Kidney epithelial cell (primary cell): ENCODE measurements at places on chromosomes 7 and 10.

DNA sequence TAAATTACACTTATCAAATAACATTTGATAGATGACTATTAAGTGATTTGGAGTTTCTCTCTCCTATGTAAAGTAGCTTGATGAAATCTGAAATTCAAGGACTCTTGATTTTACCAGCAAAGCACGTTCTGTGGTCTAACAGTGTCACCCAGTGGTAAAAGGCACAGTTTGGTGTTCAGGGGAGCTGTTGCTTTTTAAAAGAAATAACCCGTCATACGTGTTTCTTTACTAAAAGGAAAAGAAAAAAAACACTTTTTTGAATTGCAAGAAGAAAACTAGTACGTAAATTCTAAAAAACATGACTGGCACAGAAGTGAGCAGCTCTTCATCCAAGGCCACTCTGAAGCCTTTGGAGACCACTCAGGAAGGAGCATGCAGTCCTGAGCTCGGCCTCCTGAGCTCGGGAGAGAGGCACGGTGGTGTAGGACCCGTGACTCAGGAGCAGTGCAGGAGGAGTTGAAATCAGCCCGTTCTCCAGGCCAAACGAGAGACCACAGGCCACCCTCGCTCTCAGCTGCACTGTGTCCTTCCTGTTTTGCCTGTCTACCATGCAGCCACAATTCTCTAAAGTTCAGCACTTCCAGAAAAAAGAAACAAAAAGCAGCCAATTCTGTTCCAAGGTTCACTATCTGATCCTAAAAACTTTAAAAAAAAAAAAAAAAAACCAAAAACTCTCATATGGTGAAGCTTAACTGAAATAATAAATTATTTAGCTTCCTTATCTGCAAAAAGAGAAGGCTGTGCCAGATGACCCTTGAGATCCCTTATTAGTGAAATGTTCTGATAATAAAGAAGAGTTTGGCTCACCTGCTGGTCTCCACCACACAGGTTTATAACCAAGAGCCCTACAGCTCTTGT, 212.6 kb upstream of the FRMD4A start:
- no peak for DNase-seq

DNA sequence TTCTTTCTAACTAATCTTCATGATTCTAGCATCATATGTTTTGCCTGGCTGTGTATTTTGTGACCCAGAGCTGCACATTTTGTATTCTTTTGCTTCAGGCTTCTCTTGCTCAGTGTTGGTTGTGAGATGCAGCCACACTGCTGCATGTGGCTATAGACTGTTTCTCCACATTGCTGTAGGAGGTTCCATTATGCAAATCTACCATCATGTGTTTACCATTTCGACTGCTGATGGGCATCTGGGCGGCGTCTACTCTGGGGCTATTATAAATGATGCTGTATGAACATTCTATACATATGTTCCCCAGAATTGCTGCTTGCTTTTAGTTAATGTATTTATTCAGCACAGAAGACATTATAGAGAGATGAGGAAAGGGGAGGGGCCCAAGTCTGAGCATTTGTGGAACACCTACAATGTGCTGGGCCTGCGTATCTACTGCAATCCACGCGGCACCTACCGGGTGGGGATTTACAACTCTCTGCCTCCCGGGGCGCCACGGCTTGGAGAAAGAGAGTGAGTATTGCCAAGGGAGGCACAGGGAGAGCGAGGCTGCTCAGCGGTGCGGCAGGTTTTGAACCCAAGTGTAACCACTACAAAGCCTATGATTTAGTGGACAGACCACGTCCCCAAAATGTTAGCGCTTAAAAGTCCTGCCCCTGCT, 172.5 kb downstream of the PRKAG2 start:
- no peak for DNase-seq

DNA sequence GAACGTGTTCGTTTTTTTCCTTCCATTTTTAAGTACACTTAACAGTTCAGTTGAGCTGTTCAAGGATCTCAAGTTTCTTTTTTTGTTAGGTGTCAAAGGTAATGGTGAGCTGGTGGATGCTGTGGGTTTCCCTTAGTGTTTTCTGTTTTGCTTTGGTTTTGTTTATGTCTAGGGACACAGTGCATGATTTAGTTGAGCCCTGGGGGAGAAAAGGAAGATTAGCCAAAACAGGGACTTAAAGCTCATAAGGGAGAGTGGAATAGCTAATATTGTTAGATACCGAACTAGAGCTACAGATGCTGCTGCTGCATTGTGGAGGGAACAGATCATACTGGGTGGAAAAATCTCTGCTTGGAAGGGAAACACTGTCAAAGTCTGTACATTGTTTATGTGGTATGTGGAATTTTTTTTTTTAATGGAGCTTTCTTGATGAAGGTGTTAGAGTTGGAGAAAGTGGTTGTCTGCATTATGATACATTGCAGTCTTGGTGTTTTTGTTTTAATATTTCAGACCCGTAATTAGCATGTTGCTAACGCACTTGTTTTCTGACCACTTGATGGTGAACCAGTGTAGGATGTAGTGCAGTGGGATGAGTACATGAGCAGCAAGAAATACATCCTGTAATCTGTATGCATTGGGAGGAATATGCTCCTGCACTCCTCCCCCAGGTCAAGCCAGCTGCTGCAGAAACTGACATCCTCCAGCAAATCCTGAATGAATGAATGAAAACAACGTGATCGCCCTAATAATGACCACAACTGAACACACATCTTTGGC, 2.1 kb downstream of the GLCCI1 start:
- no peak for DNase-seq

GRCh38 chr7:129642871-129643549, 31.5 kb downstream of the NRF1 start:
- no peak for DNase-seq

DNA sequence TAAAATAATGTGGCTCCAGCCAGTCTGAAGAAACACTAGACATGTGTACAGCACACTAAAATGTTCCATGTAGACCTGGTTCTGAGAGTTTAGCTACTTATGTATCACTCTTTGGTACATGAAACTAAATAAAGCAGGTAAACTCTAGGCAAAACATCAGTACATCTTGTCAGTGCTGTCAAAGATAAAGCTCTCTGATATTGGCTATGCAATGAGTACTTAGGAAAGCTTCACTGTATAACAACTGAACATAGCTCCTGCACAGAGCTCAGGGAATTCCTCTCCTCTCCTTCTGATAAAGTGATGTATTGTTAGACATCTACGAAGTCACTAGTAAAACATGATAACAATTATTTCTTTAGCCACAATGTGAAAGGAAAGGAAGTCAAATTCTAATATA, 3.5 kb downstream of the LRRN3 start:
- no peak for DNase-seq

DNA sequence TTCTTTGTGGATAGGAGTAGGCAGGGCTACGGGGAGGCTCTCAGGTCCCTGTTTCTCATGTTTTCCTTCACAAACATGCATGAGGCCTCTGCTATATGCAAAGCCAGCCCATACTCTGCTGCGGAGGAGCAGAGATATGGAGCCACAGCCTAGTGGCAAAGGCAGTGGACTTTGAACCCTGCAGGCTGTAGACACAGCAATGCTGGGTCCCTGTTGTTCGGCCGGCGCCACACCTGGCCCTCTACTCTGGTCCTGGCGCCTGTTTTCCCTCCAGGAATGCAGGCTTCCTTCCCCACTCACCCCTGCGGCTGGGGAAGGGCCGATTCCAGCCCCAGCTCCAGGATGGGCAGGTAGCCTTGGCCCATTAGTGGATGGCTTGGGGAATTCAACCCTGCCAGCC, 11.5 kb downstream of the CLRN3 start:
- DNase-seq: no peak

DNA sequence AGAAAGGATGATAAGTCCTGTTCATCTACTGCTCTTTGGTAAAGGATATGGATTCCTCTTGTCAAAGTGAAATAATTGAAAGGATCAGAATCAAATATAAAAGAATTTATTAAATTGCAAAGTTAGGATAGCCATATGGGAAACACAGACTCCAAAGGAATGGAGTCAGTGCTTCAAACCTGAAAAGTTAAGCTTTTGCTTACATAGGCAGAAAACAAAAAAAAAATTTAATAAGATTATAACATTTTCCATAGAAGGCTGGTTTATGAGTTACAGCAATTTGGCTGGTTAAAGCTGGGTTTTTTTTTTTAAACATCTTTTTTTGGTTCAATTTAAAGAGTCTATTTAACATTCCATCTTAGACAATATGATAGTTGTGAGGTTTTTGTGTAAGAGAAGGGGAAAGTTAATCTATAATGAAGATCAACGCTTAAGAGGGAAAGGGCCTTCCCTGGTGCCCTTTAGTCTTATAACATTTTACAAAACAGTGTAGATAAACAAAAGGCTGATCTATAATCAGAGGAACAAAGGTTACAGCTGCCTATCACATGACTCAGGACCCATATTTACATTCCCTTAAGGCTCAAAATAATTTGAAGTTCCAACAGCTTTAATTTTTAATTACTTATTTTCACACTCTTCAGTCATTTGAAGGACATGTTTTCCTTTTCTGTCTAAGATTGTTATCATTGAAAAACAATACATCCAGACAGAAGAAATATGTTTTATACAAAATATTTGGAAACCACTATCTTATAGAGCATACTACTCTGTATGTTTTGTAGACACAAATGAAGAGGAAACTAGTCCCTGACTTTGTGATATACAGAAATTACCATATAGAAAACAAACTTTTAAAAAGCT, 234.3 kb upstream of the MBL2 start:
- no peak for DNase-seq
